Spinal cord (tissue), 10 donors: ENCODE measurements at places on chromosomes 1 and 21. TPM values are rescaled to one million over a fixed set of nuclear protein-coding genes. Genes with fewer than 3 reads are reported as not detected.

DNA sequence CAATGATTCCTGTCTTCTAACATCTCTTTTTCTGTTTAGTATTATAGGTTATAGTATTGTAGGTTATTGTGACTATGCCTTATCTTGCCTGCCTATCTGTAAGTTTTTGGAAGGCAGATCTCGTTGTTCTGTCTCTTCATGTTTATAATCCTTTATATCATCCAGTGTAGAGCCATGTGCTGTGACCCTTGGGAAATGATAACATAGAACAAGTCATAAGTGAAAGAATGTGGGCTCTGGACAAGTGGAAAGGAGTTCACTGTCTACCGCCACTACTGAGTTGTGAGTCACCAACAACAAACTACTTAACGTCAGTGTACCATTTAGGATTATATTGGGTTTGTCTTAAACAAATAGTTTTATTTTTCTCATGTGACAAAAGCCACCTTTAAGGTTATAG, 139.3 kb downstream of the LYPLAL1 start:
- H3K36me3 ChIP-seq, result no peaks in the 10 kb centered on the region
- no peaks in the 10 kb centered on the region for H3K27me3 ChIP-seq
- no peak overlapping the region for H3K27ac ChIP-seq
- DNase-seq, result no peak

GRCh38 chr1:4137621-4138415, 237.7 kb upstream of the C1orf174 start:
- no peak overlapping the region for H3K4me3 ChIP-seq
- H3K36me3 ChIP-seq, result no peaks in the 10 kb centered on the region

- H3K4me3 ChIP-seq, result no peak overlapping the region
- H3K4me1 ChIP-seq, result no peaks in the 10 kb centered on the region
- no peaks in the 10 kb centered on the region for H3K27me3 ChIP-seq
- no peak for DNase-seq
- no peak overlapping the region for H3K27ac ChIP-seq
Observed at GRCh38 chr1:147266381-147266780, 23.9 kb downstream of the CHD1L start.

GRCh38 chr1:46466477-46467182, 23.0 kb upstream of the DMBX1 start:
- peaks cover 19% of the 10 kb centered on the region for H3K4me1 ChIP-seq
- H3K27me3 ChIP-seq, result peaks cover 34% of the 10 kb centered on the region
- no peak overlapping the region for H3K27ac ChIP-seq
- H3K4me3 ChIP-seq, result peak overlapping the region; percentile 42

DNA sequence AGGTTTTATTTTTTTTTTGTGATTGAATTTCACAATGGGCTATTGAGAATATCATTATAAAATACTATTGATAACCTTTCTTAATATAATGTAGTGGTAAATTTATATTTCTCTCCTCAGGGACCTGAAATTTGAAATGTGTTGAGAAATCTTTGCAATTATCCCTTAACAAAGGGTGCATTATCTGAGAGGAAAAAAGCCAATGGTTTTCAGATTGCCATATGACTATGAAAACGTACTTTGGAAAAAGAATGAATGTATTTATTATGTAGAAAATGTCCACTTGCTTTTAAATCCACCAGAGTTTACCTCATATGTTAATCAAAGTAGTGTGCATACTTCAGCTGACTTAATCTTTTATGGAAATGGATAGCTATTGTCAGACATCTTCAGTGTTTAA, 441.1 kb downstream of the AMY1C start:
- no peak overlapping the region for H3K4me3 ChIP-seq
- no peak for DNase-seq
- H3K27me3 ChIP-seq, result no peaks in the 10 kb centered on the region
- H3K4me1 ChIP-seq, result no peaks in the 10 kb centered on the region

DNA sequence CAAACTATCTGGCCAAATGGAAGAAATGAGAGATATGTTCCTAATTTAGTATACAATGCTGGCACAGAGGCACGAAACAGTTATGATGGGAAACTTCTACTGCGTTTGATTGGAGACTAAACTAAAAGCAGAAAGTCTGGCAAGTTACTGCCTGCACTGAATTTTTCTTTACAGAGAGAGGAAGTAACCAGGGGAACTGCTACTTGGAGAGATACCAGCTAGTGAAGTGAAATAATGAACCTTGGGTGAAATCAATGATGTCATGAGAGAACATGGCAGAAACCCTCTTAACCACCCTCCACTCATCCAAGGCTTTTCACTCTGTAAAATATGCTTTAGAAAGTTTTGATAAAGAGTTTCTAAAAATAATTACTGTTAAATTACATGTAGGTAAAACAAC, 29.3 kb downstream of the NIBAN1 start:
- no peaks in the 10 kb centered on the region for H3K4me1 ChIP-seq
- no peaks in the 10 kb centered on the region for H3K27me3 ChIP-seq
- H3K36me3 ChIP-seq, result no peaks in the 10 kb centered on the region
- no peak overlapping the region for H3K27ac ChIP-seq
- H3K4me3 ChIP-seq, result no peak overlapping the region
- DNase-seq, result peak; percentile 33

GRCh38 chr1:156291226-156292061, 4.0 kb downstream of the GLMP start:
- peaks cover 25% of the 10 kb centered on the region for H3K36me3 ChIP-seq
- H3K4me1 ChIP-seq, result peaks cover 21% of the 10 kb centered on the region
- H3K4me3 ChIP-seq, result peak overlapping the region; percentile 61
- peak overlapping the region; percentile 88 for H3K27ac ChIP-seq
- H3K27me3 ChIP-seq, result no peaks in the 10 kb centered on the region

- H3K4me1 ChIP-seq, result no peaks in the 10 kb centered on the region
- H3K36me3 ChIP-seq, result no peaks in the 10 kb centered on the region
- peak; percentile 55 for DNase-seq
Observed at GRCh38 chr1:65844821-65845534, 52.3 kb downstream of the PDE4B start.

- no peaks in the 10 kb centered on the region for H3K27me3 ChIP-seq
- H3K27ac ChIP-seq, result peak overlapping the region; percentile 71
- peaks cover 47% of the 10 kb centered on the region for H3K4me1 ChIP-seq
- H3K4me3 ChIP-seq, result no peak overlapping the region
- no peak for DNase-seq
Observed at GRCh38 chr1:46221749-46222148, 18.6 kb downstream of the LURAP1 start.

- peaks cover 49% of the 10 kb centered on the region for H3K36me3 ChIP-seq
- no peaks in the 10 kb centered on the region for H3K27me3 ChIP-seq
- peaks cover 30% of the 10 kb centered on the region for H3K4me1 ChIP-seq
- H3K27ac ChIP-seq, result no peak overlapping the region
Observed at GRCh38 chr1:15431571-15431948, 6.7 kb upstream of the CTRC start.

GRCh38 chr1:210815641-210816550, 318.1 kb downstream of the KCNH1 start:
- H3K36me3 ChIP-seq, result no peaks in the 10 kb centered on the region
- H3K4me1 ChIP-seq, result no peaks in the 10 kb centered on the region
- H3K4me3 ChIP-seq, result no peak overlapping the region
- H3K27ac ChIP-seq, result no peak overlapping the region

GRCh38 chr21:21481239-21481638, 483.0 kb downstream of the NCAM2 start:
- H3K36me3 ChIP-seq, result no peaks in the 10 kb centered on the region
- no peak overlapping the region for H3K4me3 ChIP-seq
- no peak overlapping the region for H3K27ac ChIP-seq
- H3K4me1 ChIP-seq, result no peaks in the 10 kb centered on the region
- no peaks in the 10 kb centered on the region for H3K27me3 ChIP-seq
- DNase-seq, result no peak

- H3K4me3 ChIP-seq, result no peak overlapping the region
Observed at GRCh38 chr21:38843806-38844503, 38.2 kb downstream of the ETS2 start.

GRCh38 chr1:26452459-26453183, 19.6 kb upstream of the HMGN2 start:
- H3K36me3 ChIP-seq, result peaks cover 44% of the 10 kb centered on the region
- H3K4me1 ChIP-seq, result no peaks in the 10 kb centered on the region
- no peak overlapping the region for H3K4me3 ChIP-seq
- H3K27ac ChIP-seq, result no peak overlapping the region
- no peaks in the 10 kb centered on the region for H3K27me3 ChIP-seq
- no peak for DNase-seq

- no peak overlapping the region for H3K4me3 ChIP-seq
- no peaks in the 10 kb centered on the region for H3K27me3 ChIP-seq
- no peaks in the 10 kb centered on the region for H3K36me3 ChIP-seq
- no peak overlapping the region for H3K27ac ChIP-seq
- peaks cover 8% of the 10 kb centered on the region for H3K4me1 ChIP-seq
- DNase-seq, result peak; percentile 81
Observed at GRCh38 chr1:10514490-10515235, 39.9 kb downstream of the PEX14 start.

- H3K36me3 ChIP-seq, result peaks cover 99% of the 10 kb centered on the region
- H3K4me3 ChIP-seq, result no peak overlapping the region
- peaks cover 6% of the 10 kb centered on the region for H3K4me1 ChIP-seq
- no peaks in the 10 kb centered on the region for H3K27me3 ChIP-seq
Observed at GRCh38 chr1:43602990-43603389, 47.0 kb upstream of the KDM4A start.

GRCh38 chr1:88800382-88801051, 90.8 kb downstream of the GTF2B start:
- no peak overlapping the region for H3K27ac ChIP-seq
- peaks cover 5% of the 10 kb centered on the region for H3K36me3 ChIP-seq
- H3K27me3 ChIP-seq, result no peaks in the 10 kb centered on the region
- H3K4me3 ChIP-seq, result no peak overlapping the region
- H3K4me1 ChIP-seq, result no peaks in the 10 kb centered on the region
- no peak for DNase-seq

GRCh38 chr1:83960669-83961277, 38.2 kb downstream of the TTLL7 start:
- H3K4me1 ChIP-seq, result no peaks in the 10 kb centered on the region
- H3K27ac ChIP-seq, result no peak overlapping the region
- no peak overlapping the region for H3K4me3 ChIP-seq
- DNase-seq, result no peak

DNA sequence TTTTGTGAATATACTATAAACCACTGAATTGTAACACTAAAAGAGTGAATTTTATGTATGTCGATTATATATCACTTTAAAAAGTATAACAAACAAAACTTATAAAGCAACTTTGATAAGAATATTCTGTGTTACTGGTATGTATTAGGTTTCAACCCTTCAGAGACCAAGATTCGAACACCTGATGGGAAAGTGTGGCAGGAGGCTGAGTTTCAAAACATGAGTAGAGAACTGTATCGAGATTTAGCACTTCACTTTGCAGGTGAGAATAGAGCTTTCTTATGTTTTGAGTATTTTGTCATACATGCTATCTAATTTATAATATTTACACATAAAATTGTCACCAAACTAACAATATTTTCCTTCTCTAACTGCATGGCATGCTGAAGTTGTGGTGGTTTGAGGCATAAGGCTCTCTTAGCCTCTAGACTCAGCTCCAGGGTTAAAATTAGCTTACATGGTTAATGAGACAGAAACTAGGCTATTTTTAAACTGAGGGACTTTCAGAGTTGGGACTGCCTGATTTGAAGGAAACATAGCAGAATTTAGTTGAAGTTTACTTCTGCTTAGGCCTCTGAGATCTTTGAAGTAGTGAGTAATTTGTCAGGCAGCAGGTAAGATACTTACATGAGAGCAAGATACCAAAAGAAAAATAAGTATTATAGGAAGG, 48.6 kb downstream of the CEP350 start:
- no peak overlapping the region for H3K4me3 ChIP-seq
- peaks cover 2% of the 10 kb centered on the region for H3K36me3 ChIP-seq
- DNase-seq, result no peak
- H3K27ac ChIP-seq, result no peak overlapping the region
- no peaks in the 10 kb centered on the region for H3K4me1 ChIP-seq

GRCh38 chr1:209653915-209654351, 1.7 kb upstream of the LAMB3 start:
- no peak for DNase-seq
- peaks cover 14% of the 10 kb centered on the region for H3K4me1 ChIP-seq
- H3K27me3 ChIP-seq, result no peaks in the 10 kb centered on the region
- H3K4me3 ChIP-seq, result no peak overlapping the region

- H3K27me3 ChIP-seq, result no peaks in the 10 kb centered on the region
- no peak overlapping the region for H3K4me3 ChIP-seq
- no peak overlapping the region for H3K27ac ChIP-seq
- no peaks in the 10 kb centered on the region for H3K36me3 ChIP-seq
Observed at GRCh38 chr21:15282665-15283064, 217.9 kb upstream of the NRIP1 start.

DNA sequence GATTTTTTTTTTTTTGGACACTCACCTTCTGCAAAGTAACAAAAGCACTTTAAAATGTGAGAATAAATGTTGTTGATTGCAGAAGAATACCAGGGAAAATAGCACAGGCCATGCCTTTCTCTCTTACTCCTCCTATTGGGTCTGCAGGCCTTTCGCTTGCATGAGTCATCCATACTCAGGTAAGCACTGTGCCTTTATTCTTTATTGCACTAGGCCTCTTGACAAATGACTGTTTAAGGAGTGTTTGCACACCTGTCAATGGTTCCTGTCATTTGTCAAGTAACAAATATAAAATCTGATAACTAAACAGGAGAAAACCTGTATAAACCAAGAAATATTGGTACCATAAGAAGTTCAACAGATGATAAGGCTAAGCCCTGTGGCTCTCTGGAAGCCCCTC, 106.5 kb downstream of the RGS7 start:
- H3K36me3 ChIP-seq, result no peaks in the 10 kb centered on the region
- no peak overlapping the region for H3K4me3 ChIP-seq
- no peaks in the 10 kb centered on the region for H3K27me3 ChIP-seq
- H3K27ac ChIP-seq, result no peak overlapping the region

- no peaks in the 10 kb centered on the region for H3K27me3 ChIP-seq
- H3K4me3 ChIP-seq, result peak overlapping the region; percentile 76
- peaks cover 24% of the 10 kb centered on the region for H3K36me3 ChIP-seq
- peak overlapping the region; percentile 71 for H3K27ac ChIP-seq
- DNase-seq, result no peak
Observed at GRCh38 chr1:6601923-6602668, 573 bp downstream of the KLHL21 start.

GRCh38 chr21:18812308-18812707, 408.7 kb upstream of the TMPRSS15 start:
- H3K4me3 ChIP-seq, result no peak overlapping the region
- no peak for DNase-seq
- H3K4me1 ChIP-seq, result no peaks in the 10 kb centered on the region
- no peaks in the 10 kb centered on the region for H3K36me3 ChIP-seq
- H3K27ac ChIP-seq, result no peak overlapping the region

The OR2T11 gene
- polyA plus RNA-seq, result not detected

The DENND2C gene
- polyA plus RNA-seq, result 2.7 TPM

The LCE2B gene
- not detected for polyA plus RNA-seq

The UBXN10 gene
- polyA plus RNA-seq, result 3.9 TPM

The L1TD1 gene
- polyA plus RNA-seq, result 0.41 TPM

The SPRR1B gene
- polyA plus RNA-seq, result not detected

The NCSTN gene
- 74.3 TPM for polyA plus RNA-seq

The WNT9A gene
- 5.0 TPM for polyA plus RNA-seq

The LAMC2 gene
- polyA plus RNA-seq, result 1.6 TPM

The C4BPB gene
- 0.32 TPM for polyA plus RNA-seq

The NBPF3 gene
- polyA plus RNA-seq, result 9.7 TPM

The PRKACB gene
- 218 TPM for polyA plus RNA-seq

The LCE1C gene
- polyA plus RNA-seq, result not detected

The BRINP2 gene
- 29.5 TPM for polyA plus RNA-seq
